Endothelial cell of umbilical vein (primary cell): ENCODE measurements at places on chromosomes 2 and 18. TPM values are rescaled to one million over a fixed set of nuclear protein-coding genes. Genes with fewer than 3 reads are reported as not detected.
A peak's percentile ranks its signal among the peaks of the same experiment; 100 is the strongest.

DNA sequence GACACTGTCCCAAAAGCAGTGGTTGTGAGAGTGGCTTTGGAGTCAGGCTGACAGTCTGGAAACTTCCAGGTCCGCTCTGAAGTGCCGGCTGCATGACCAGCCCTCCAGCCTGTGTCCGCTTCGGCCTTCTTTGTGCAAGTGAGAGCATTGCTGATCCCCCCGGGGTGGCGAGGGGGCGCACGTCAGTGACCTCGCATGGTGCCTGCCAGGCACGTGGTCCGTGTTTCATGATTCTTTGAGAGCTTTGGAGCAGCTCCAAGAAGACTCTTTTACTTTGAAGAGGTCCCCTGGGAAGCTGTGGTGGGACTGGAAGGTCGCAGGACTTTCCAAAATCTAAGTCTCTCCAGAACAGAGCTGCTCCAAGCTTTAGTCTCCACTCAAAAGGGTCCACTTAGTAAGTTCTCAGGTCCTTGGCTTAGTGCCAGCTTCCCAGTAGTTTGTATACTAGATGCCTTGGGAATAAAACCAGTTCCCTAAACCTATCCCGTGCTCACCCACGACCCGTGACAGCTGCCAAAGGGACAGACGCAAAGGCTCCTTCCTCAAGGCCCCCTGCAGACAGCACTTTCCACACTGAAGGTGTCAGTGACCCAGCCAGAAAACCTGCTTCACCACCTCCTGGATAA lies 68.8 kb downstream of the ADI1 start:
- no peak for DNase-seq

GRCh38 chr2:85168942-85169341 lies 35.8 kb downstream of the TCF7L1 start:
- no peak for DNase-seq

- peak; percentile 53 for DNase-seq
Observed at GRCh38 chr2:177467646-177468045, 75.1 kb downstream of the AGPS start.

- no peak for DNase-seq
Observed at GRCh38 chr2:127776122-127776780, 34.7 kb downstream of the WDR33 start.

- no peak for DNase-seq
Observed at GRCh38 chr2:233981574-233982420, 64.6 kb downstream of the TRPM8 start.

DNA sequence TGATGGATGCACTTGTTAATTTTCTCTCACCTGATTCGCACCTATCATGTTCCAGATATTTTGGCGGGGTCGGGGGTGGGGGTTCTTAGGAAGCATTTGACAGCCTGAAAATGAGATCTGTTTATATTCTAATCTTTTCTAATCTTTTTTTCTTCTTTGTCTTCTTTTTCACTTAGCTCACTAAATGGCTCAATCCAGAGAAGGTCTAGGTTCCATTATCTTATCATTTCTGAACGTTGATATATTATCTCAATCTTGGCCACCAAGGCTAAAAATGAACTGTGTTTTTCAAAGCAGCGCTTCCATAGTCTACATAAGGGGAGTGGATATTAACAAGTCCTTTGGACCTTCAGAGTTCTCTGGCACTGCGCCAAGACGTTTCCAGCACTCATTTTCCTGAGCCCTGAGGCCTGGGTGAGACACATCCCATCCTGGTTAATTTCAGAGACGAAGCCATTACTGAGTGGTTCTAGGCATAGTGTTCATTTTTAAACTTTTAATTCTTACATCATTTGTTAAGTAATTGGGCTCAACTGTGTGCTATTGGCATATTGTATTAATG lies 229.0 kb downstream of the SOX11 start:
- DNase-seq = no peak

GRCh38 chr2:240946654-240947053 lies 40.5 kb downstream of the CROCC2 start:
- DNase-seq = no peak

DNA sequence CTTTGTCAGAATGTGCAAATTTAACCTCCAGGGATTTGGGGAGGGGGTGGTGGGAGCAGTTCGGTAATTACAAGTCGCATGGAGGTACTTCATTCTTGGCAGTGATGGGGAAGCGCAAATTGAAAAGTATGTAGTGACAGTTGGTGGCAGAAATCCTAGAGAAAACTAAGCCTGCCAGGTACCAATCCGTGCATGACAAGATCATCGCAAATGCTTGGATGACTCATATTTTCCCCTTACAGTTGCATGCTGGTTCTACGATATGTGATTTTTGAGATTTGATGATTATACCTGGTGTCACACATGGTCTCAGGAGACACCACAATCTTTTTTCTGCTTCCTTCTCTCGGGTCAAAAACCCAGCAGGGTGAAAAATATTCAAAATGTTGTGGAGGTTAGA lies 479.7 kb upstream of the ID2 start:
- DNase-seq = no peak

DNA sequence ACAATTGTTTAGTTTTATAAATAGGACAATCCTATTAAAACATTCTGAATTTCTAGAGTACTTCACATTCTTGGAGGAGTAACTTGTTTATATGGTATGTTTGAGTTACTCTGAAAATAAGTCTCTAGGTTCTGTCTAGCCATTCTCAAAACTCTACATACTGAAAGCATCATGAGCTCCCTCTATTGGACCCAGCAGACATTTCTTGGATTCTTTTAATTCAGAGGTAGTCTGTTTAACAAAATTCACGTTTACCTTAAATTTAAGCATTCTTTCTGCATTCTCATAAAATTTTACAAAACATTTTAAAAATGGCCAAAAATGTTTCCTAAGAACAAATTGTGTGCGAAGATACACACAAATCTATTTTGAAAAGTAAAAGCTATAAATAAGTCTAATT lies 15.3 kb downstream of the SP9 start:
- no peak for DNase-seq

DNA sequence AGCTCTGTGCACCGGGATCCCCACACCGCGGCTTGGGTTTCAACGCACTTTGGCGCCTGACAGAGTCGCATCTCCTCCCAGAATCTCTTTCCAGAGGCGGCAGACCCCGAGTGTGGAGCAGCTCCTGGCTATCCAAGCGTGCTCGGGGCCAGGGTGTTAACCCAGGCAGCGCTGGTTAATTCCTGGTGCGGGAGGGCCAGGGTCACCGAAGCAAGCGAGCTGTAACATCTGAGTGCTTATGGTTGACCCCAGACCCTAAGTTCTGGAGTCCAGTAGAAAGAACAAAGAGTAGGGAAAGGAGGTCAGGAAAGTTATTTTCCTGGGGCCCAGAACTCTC lies 566 bp upstream of the OSR1 start:
- no peak for DNase-seq

GRCh38 chr2:61371027-61371426 lies 99.9 kb downstream of the USP34 start:
- DNase-seq = no peak

DNA sequence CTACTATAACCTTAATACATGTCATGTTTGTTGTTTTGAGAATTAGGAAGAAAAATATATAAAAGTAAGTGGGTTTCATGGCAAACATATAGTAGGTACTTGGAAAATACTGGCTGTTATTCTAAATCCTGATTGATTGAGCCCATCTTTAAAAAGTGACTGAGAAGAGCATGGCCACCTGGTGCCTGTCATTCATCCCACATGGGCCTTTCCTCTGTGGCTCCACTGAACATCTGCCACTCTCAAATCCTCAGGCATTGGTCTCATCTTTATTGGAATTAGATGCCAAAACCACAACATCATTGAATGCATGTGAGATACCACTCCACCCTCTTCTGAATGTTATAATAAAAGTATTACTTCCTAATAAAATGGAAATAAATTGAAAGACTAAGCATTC lies 101.6 kb upstream of the TTN start:
- no peak for DNase-seq

DNA sequence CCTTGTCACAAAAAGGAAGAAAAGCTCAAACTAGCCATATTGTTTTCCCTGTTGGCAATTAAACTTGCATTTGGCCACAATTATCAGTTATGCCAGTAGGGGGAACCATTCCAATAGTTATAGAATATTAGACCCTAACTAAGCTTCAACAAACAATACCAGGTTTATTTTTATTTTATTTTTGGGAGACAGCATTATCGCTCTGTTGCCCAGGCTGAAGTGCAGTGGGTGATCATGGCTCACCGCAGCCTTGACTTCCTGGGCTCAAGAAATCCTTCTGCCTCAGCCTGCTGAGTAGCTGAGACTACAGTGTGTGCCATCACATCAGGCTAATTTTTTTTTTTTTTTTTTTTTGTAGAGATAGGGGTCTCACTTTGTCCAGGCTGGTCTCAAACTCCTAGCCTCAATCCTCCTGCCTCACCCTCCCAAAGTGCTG lies 102.1 kb downstream of the ATAD2B start:
- peak; percentile 78 for DNase-seq

- DNase-seq = no peak
Observed at GRCh38 chr2:45083175-45083574, 73.9 kb upstream of the SIX2 start.

DNA sequence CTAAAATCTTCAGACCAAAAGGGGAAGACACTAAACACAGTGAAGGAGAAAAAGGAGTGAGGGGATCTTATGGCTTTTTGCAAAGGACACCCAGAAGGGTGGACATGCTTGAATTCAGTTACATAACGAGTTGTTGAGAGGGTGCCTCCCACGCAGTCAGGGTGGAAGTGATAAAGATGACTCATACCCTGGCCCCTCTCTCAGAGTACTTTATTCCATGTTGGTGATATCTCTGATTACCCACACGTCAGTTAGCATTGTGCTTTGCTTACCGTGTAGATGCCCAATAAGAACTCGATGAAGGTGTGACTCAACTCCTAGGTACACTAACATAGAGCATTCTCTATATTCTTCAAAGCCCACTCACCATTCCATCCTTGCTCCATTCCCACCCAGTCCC lies 44.4 kb downstream of the EN1 start:
- no peak for DNase-seq

- DNase-seq = no peak
Observed at GRCh38 chr2:115303-115702, 69.0 kb upstream of the FAM110C start.

- no peak for DNase-seq
Observed at GRCh38 chr18:30150586-30151250, 891.8 kb downstream of the DSC3 start.

- DNase-seq = peak; percentile 97
Observed at GRCh38 chr2:221423210-221423804, 148.8 kb downstream of the EPHA4 start.

DNA sequence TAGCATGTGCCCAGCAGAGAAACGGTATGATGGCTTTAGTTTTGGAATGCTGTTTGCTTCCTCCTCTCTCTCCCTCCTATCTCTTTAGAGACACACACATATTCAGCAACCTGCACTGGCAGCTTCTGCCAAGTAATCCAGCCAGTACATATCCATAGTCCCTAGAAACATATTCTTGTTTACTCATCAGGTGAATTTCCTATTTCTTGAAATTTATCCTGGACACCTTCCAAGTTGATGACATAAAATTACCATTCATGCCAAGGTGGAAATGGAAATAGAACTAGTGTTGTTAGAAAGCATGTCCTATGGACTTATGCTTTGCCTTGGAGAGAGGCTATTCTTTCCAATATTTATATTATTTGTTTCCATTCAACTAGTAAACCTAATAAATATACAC lies 50.9 kb upstream of the RGPD4 start:
- no peak for DNase-seq

DNA sequence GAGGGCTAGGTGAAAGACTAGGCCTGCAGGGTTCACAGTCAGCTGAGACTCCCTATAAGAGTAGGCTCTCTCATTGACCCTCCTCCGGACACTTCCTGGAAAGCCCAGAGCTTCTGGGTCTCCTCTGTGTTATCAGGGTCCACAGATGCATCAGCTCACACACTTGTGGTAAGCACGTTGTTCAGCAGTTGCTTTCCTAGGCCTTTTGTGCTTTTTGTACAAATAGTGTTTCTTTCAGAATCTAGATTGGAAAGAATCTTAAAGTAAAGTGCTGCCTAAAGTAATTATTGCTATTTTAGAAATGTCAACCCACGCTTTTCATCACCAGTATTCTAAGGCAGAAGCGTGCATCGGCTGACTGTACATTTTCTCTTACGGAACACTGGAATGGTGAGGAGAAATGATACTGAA lies 15.5 kb downstream of the SLC9A2 start:
- no peak for DNase-seq

DNA sequence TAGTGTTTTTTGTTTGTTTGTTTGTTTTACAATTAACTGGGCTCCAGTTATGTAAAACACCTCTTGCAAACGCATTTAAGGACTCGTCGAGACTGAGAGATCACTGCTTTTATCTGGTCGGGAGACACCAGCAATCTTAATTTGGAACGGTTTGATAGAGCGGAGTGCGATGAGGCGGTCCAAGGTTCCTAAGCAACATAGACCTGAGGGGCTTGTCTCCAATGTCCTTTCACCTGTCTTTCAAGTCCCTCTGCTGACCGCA lies 729 bp upstream of the SELENOI start:
- no peak for DNase-seq

DNA sequence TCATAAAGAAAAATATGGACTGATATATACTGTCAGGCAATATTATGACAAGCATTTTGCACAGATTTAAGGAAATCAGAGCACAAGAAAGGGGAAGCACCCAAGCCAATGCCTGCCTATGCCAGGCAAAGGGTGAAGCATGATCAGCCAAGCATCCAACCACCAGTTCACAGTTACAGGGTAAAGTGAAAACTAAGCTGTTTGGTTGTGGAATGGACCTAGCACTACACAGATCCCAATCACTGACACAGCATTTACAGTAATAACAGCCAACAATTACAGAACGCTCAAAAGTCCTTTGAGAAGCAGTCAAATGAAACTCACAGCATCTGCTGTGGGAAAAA lies 90.3 kb downstream of the SP3 start:
- DNase-seq = no peak

GRCh38 chr2:147051248-147051647 lies 793.6 kb upstream of the ACVR2A start:
- no peak for DNase-seq

- DNase-seq = no peak
Observed at GRCh38 chr2:224162122-224162521, 123.0 kb upstream of the SERPINE2 start.

DNA sequence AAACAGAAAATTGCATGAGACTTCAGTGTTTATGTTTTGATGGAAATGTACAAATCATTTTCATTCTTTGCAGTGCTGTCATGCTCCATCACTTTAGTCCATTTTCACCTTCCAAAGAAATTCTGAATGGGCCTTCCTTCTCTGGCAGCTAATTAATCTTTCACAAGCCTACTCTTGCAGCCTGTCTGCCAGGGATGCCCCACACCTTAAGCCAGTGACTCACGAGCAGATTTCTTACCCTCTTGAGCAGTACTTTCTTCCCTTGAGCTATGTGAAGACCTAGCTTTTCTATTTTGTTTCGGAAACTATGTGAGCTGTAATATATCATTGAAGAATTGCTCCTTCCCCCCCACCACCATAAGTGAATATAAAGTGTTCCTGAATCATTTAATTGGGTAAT lies 404.3 kb upstream of the VWC2L start:
- DNase-seq = no peak

The DSC2 gene
- total RNA-seq = not detected in 2 replicates

The ZBTB14 gene
- total RNA-seq = 13.0 and 13.7 TPM in 2 replicates

The PAX3 gene
- not detected in 2 replicates for total RNA-seq

The PTRHD1 gene
- 35.6 and 41.1 TPM in 2 replicates for total RNA-seq

The CELF4 gene
- total RNA-seq = not detected in 2 replicates

The LONRF2 gene
- not detected in 2 replicates for total RNA-seq

The KRTCAP3 gene
- total RNA-seq = 4.0 and 4.6 TPM in 2 replicates
